GM20000 (cell line): ENCODE measurements at places on chromosomes 2 and 18.

GRCh38 chr2:73984922-73985307, 205 bp downstream of the TET3 start:
- peak; percentile 82 for DNase-seq

DNA sequence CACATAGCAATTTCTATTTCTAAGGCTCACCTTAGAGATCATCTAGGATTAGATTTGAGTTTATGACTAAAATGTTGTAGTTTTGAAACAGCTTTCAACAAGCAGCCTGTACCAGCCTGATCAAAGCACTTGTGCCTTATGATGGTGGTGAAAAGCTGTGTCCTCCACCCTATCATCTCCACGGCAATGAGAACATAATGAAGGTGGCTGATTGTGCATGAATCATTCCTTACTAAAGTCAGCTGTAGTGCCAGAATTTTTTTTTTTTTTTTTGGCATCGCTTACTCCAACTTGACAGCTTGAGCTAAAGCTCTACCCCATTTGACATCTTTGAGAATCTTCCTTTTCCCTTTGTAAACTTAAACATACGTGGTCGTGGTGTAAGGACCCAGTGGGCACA, 86.0 kb downstream of the DCC start:
- DNase-seq: no peak

- peak; percentile 77 for DNase-seq
These were observed 38.7 kb downstream of the PKDCC start for GRCh38 chr2:42086500-42086953.

DNA sequence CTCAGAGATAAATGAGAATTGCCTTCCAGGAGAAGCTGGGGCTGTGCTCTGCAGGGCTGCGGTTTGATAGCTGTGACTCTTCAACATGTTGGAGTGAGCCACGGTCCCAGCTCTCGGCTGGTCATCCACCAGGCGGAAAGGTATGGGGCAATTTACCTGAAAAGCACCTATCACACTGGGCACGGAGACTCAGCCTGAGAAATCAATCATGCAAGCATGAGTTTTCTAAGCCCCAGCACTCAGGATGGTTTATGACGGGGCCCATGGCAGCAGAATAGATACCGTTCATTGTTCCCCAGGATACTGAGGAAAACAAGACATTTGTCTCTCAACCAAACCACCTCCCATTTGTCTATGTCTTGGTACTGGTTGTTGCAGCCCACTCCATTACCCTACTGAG, 83.9 kb downstream of the LOXHD1 start:
- DNase-seq: no peak

DNA sequence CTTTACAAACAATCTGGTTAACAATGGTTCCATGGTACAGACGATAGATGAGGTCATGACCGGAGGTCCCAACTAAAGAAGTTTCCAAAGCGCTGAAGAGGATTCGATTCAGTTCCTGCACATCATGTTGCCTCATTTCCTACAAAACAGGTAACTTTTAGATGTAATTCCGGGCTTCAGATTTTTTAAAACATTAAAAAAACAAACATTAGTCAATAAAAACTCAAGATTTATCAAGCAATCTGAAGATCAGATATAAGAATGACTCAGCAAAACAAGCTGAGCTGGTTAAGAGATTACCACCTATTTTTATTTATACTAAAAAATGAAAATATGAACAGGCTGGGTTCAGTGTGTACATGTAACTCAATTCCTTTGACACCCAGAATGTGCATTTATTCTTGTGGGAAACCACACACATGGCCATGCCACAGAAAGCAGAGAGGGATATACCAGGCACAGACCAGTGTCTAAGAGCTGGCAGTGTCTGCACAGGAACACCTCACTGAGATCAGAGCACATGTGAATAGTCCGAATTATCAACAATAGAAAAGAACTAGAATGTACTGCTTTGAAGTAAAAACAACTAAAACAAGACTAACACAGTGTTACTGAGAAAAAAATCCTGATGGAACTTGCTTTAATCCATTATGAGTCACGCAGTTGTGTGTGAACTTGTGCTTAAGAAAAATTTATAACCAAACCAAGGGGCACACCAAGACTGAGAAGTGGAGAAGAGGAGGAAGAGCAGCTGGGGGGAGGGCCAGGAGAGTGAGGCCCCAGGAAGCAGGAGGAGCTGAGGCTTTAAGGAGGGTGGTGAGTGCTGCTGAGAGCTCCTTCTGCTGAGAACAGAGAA, 9.5 kb downstream of the USP40 start:
- DNase-seq: no peak

GRCh38 chr2:39728941-39729351, 50.1 kb downstream of the THUMPD2 start:
- peak; percentile 37 for DNase-seq

GRCh38 chr2:114940785-114941458, 498.5 kb downstream of the DPP10 start:
- DNase-seq: no peak

DNA sequence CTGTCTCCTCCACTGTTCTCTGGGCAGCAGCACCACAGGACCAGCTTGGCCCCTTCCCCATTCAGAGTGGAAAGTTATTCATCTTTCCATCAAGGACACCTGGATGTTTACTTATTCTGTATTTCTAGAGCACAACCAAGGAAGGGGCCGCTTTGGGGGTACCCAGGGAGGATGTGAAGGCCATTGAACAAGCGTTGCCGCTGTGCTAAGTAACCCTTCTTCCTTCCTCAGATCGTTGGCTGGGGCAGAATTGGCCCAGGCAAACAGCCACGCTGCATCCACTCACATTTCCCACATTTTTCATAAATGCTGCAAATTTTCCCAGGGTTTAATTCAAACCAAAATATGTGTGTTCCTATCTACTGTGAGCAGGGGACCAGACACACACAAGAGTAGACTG, 76.2 kb upstream of the NPAS2 start:
- no peak for DNase-seq

DNA sequence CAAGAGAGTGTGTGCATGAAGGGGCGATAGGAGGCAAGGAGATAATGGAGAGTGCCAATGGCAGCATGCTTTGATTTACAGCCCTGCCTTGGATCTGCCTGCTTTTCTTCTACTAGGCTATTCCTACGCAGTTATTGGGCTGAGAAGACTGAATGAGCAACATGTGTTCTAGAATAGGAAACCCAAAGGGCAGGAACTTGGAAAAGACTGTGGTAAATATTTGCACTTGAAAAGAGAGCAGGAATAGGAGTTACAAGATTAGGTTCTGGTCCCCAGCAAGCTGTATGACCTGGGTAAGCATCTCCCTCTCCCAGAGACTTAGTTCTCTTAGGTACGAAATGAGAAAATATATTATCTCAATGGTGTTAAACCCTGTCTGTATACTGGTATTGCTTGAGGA, 367.7 kb downstream of the CLIP4 start:
- no peak for DNase-seq

DNA sequence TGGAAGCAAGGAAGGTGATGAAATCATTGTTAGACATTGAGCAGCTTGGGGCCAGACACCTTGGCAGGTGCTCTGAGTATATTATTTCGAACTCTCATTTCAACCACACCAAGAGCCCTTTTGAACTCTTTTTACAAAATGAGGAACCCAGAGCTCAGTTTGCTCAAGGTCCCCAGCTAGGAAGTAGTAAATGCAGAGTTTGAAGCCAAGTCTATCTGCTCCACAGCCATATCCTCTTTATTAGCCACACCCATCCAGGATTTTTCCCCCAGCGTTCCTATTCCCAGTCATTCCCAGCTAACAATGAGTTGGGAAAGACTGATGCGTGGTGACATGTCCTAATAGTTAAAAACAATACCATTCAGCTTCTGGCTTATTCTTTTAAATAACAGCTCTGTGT, 40.2 kb downstream of the SEMA4F start:
- no peak for DNase-seq

- peak; percentile 62 for DNase-seq
These were observed 17.8 kb downstream of the PDCL3 start for GRCh38 chr2:100580367-100581276.

DNA sequence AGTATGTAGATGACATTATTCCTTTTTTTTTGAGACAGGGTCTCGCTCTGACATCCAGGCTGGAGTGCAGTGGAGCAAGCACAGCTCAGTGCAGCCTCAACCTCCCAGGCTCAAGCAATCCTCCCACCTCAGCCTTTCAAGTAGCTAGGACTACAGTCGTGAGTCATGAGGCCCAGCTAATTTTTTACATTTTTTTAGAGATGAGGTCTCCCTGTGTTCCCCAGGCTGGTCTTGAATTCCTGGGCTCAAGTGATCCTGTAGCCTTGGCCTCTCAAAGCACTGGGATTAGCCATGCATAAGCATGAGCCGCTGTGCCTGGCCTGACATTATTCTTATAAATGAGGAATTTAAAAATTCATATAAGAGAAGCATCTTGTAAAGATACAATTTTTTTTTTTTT, 86.9 kb downstream of the FAM117B start:
- no peak for DNase-seq

- DNase-seq: no peak
These were observed 16.3 kb downstream of the FOSL2 start for GRCh38 chr2:28408764-28409599.

DNA sequence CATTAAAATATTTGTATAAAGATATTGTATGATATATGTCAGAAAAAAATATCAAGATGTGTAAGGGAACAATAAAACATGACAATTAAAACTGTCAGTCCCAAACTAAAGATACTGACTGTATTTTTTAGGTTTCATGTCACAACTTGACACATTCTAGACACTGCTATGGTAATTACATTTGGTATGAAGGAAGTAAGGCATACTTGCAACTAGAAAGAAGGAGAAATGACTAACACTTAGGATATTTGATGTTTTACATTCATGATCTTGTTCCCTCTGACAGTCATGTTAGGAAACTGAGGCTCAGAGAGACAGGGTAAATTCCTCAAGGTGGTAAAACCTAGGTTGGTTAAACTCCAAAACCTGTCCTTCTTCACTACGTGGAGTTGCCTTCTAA, 68.3 kb downstream of the TMEFF2 start:
- no peak for DNase-seq

DNA sequence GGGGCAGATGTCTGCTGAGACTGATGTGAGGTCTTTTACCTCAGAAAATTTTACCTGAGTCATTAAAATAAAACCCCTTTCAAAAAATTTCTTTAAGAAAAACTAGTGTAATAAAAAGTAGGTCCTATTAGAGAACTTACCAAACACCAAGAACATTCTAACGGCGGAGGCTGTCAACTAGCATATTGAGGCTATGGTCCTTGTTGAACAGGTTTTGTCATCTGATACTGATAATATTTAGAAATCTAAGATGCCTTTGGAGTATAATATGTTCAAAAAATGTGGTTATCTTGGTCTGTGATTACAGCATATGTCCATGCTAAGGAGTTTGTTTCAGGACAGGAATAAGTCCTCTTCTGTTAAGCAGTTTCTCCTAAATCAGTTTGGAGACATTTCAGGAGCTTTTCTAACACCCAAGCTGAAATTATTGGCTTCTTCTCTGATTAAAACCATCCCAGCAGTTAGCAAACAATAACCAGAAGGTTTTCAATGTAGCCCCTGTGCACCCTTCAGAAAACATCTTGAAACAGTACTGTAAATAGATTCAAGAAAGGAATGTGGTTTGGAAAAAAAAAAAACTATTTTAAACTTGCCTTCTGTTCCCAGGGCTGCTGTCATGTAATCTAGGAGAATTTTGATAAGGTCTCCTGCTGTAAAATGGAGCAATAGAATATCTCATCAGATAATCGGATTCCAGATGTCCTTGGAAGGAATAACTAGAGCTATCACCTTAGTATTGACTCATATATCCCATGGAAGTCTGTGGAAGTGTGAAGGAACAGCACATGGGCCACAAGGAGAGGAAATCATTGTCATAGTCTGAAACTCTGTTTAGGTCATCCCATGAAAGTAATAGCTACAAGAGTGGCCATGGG, 58.7 kb upstream of the B3GNT2 start:
- DNase-seq: no peak

GRCh38 chr2:171230176-171230575, 69.5 kb upstream of the TLK1 start:
- no peak for DNase-seq

GRCh38 chr2:54009549-54009948, 38.8 kb upstream of the PSME4 start:
- DNase-seq: no peak

- DNase-seq: no peak
These were observed 66.7 kb downstream of the PDE1A start for GRCh38 chr2:182359990-182360662.

DNA sequence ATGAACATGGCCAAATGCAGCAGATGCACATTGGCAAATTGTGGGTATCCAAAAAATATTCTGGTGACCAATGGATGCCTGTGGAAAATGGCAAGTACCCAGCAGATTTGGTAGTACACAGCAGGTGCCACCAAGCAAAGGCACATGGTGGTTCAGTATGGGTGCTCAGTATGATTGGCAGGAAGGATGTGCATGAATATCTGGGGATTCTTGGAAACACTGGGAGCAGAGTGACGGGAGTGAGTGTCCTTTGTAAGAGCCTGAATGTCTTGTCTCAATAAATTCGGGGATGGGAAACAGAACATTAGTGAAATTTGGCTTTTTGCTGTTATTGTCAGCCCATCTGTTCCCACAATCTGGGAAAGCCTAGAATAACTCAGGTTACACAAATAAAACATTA, 36.8 kb upstream of the ACADL start:
- DNase-seq: no peak

GRCh38 chr2:129319422-129319717, 660.1 kb upstream of the RAB6C start:
- DNase-seq: no peak

DNA sequence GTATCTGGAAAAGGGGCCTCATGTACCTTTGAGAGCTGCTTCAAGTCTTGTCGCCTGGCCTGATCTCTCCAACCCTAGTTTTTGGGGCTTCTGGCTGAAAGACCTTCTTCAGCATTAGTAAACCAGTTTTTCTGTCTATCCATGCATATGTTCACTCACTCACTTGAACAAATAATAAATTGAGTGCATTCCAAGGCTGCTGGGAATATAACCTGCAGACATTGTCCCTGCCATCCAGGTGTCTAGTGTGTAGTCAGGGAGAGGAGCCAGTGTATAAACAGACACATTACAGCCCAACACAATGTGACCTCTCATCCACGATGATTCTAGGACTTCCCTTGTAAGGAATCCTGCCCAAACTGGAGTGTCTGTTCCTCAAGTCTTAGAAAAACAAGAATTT, 262.1 kb downstream of the PRKCE start:
- DNase-seq: no peak

- DNase-seq: no peak
These were observed 8.5 kb downstream of the AGAP1 start for GRCh38 chr2:235502336-235502735.

- DNase-seq: peak; percentile 72
These were observed 19.1 kb downstream of the CAPG start for GRCh38 chr2:85390941-85391669.

- no peak for DNase-seq
These were observed 429.1 kb upstream of the PKDCC start for GRCh38 chr2:41618754-41619153.

DNA sequence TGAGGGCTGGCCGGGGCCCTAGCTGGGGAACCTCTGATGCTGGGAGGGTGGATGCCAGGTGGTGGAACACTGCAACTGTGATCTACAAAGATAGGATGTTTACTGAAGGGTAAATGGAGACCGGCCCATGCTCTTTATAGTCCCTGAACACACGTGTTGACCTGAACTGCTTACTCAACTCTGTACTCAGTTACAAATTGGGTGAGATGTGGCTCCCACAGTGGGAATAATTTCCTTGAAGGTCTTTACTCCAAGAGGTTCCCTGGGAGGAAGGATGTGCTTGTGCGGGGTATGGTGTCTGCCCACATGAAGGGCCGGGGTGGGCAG, 254.1 kb downstream of the PRKCE start:
- no peak for DNase-seq
